ENCODE measurements at places on chromosomes 5 and 9.

DNA sequence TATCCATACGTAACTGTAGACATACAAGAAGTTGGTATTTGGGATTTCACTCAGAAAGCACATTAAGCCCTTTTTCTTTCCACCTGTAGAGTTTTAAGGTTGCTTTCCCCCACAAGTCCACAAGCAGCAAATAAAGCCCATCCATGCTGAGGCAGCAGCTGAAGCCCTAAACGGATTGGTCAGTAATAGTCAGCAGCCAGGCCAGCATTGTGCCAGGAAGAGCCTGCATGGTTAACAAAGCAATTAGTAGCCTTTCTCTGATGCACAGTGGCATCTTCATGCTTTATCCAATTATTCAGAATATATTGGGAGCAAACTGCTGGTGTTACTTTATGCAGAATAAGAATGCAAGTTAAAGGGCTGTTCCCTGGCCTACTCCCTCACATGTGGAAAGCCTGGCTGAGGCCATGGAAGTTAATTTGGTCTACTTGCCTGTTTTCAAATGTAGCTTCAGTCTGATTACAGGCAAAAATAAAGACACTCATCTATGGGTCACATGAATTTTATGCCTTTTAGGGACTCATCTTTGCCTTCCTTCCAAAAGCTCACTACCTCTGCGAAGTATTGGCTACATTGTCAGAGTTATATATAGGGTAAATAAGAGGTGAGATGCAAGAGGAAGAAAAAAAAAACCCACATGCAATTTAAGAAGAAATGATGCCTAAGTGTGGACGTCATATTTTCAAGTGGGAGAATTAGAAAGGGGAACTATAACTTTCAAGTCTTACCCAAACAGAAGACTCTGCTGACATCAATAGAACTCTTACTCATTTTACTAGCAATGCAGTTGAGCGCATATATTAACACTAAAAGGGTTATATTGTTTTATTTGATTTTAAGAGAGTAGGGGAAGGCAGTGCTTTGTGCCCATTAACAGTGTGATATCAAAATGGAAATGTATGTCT, 15.9 kb downstream of the EBF1 start:
- no peak for DNase-seq

- no peak for DNase-seq
These were observed 28.2 kb downstream of the WDR41 start for GRCh38 chr5:77463905-77464304.

DNA sequence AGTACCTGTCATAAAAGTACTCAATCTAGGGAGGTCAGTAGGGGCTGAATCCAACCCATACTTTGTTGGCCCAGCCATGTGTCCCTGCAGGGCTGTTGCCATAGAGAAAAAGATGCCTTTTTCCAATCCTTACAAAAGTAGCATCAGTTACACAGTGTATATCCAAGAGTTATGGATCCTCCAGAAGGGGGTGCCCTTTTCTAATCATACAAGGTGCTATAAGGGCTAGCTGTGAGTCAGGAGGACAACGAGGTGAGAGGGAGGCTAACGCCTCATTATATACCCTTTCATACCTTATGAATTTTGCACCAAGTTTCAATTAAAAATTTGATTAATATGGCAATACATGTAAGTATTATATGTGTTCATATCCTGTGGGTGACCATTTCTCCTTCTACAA, 4.8 kb downstream of the KIAA0825 start:
- peak; percentile 44 for DNase-seq

DNA sequence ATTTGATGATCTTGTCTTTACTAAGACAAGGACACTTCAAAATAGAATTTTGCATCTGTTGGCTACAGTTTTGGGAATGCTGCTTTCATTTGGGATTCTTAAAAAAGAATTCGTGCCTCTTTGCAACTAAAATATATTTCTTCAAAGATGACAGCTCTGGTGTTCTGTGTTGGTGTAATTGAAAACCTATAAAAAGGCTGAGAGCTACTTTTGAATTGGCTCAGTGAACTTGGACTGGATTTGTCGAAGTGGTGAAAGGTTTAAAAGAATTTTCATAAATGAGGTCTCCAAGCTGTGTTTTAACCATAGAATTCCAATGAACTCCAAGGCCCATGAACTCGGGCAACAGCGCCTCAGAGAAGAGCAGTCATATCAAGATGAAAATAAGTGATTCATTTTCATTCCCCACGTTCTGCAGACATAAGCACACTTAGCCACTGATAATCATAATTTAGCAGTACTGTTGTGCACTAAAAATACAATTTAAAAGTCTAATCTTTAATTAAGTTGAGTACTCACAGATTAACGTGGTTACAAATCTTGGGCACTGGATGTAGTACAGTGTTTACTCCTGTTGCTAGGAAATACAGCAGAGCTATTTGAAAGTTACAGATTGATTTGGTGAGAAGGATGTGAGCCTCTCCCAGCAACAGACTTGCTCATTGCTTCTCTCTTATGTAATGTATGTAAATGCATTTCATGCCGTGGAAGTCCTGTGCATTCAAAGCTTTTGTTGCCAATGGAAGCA, 10.9 kb downstream of the SNCAIP start:
- DNase-seq: no peak

- no peak for DNase-seq
These were observed 18.1 kb downstream of the PTCH1 start for GRCh38 chr9:95498641-95499040.
